T-helper 9 cell (primary cell): ENCODE measurements at places on chromosomes 12 and 14.

- no peak for DNase-seq
These were observed 123.0 kb downstream of the FSCB start for GRCh38 chr14:44384093-44384492.

GRCh38 chr12:48978291-48978740 is at the start of gene WNT1:
TSS of gene WNT1 (plus strand) at chr12:48978322. CDS start at chr12:48978651, 329 bp downstream.
- DNase-seq = no peak

DNA sequence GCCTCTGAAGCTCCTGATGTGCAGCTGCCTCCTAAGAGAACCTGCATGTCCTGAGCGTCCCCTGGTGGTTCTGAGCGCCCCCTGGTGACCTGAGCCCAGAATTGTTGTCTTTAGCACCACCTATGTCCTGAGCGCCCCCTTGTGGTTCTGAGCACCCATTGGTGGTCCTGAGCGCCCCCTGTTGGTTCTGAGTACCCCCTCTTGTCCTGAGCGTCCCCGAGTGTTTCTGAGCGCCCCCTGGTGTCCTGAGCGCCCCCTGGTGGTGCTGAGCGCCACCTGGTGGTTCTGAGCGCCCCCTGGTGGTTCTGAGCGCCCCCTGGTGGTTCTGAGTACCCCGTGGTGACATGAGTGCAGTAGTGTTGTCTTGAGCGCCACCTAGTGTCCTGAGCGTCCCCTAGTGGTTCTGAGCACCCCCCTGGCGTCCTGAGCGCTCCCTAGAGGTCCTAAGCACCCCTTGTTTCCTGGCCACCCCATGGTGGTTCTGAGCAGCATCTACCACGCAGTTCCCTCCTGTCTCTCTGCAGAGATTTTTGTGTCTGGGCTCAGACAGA is 782.5 kb downstream of the TMEM121 start:
- DNase-seq = peak; percentile 69

GRCh38 chr12:113298861-113299545 is 35.9 kb downstream of the SLC8B1 start:
- no peak for DNase-seq

GRCh38 chr12:89943463-89943862 is 234.8 kb upstream of the ATP2B1 start:
- DNase-seq = no peak

- no peak for DNase-seq
These were observed 422.9 kb upstream of the OR4E1 start for GRCh38 chr14:22096514-22096895.
